Femur (tissue), 1 donor: ENCODE measurements at places on chromosomes 11 and 22.

- peak; percentile 54 for DNase-seq
These were observed 26.6 kb upstream of the SEPTIN5 start for GRCh38 chr22:19687561-19688300.

DNA sequence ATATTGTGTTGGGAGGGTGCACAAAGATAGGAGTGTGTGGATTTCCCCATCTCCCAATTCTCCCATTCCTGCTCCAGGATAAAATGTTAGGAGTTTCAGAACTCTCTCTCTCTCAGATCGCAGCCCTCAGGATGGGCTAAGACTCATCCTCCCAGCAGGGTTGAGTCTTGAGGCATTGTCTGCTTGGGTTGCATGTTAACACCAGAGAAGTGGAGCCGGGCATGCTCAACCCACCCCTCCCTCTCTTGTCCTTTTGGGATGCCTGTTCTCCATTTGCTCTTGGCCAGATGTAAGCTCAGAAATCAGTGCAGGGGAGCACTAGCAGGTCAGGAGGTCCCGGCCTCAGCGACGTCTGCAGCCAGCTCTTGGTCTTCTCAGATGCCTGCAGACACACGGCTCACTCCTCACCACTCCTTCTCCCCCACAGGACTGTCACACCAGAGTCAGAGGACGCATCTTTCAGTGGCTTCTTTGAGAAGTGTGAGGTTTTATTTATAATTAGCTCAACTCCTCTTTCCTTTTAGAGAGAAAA, 1456.5 kb downstream of the TBC1D22A start:
- no peak for DNase-seq

- DNase-seq: no peak
These were observed 732.5 kb downstream of the DLG2 start for GRCh38 chr11:84894666-84895065.

- DNase-seq: no peak
These were observed 3.4 kb upstream of the ZBTB44 start for GRCh38 chr11:130318031-130318673.

DNA sequence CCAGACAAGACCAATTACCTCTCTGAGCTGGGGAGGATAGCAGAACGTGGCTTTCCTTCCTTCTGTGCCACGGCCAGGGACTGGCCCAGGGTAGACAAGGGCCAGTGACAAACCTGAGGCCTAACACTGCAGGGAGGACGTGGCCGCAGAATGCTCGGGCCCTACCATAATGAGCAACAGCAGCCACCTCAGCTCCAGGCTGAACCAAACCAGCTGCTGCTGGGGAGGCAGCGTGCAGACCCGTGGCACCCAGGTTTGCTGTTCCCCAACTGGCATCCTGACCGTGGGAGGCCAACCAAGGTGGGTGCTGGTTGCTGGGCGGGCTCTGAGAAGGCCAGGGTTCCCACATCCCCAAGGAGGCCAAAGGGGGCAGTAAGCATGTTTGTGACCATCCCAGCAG, 83.0 kb downstream of the MORC2 start:
- DNase-seq: no peak

DNA sequence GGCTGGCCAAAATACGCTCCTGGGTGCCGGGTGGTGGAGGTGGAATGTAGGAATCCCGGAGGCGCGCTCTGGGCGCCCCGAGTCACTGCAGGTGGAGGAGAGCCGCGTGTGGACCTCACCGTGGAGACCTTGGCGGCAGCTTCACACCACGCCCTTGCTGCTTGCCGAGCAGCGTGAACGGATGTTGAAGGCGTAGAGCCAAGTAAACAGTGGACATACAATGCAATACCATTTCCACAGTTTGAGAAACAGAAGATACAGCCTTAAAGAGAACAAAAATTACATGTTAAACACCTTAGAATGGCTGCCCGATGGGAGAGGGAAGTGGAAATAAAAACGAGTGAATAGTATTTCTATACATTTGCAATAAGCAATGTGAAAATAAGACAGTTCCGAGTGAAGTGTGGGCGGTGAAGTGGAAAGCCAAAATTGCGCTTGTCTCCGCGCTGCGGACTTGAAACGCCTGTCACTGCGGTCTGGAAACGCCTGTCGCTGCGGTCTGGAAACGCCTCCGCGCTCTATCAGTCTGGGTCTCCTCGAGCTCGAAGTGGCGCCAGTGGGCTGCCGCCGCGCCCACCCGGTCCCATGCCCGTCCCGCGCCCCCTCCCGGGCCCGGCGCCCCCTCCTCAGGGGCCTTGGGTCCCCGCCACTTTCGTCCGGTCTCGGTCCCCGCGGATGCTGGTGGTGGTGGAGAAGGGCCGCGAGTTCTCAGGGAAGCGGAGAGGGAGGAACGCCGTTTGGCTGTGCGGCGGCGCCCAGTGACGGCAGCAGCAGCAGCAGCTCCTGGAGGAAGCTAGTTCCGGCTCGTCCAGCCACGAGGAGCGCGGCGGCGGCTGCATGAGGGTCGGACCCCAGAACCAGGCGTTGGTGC, 1.6 kb downstream of the NCR3LG1 start:
- DNase-seq: peak; percentile 85

DNA sequence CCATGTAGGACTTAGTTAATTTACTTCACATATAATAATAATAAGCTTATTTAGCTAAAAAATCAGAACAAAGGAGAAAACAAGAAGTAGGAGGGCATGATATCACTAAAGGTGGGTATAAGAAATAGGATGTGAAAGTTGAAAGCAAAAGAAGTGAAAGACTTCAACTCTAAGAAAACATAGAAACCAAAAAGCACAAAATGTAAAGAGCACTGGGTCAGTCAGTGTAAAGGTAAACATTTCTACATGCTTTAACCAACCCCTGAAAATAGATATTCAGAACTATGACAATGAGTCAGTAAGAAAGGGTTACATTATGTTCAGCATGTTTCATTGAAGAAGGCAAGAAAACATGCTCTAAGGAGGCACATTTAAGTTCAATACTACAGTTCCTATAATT, 298.8 kb downstream of the SWAP70 start:
- no peak for DNase-seq

DNA sequence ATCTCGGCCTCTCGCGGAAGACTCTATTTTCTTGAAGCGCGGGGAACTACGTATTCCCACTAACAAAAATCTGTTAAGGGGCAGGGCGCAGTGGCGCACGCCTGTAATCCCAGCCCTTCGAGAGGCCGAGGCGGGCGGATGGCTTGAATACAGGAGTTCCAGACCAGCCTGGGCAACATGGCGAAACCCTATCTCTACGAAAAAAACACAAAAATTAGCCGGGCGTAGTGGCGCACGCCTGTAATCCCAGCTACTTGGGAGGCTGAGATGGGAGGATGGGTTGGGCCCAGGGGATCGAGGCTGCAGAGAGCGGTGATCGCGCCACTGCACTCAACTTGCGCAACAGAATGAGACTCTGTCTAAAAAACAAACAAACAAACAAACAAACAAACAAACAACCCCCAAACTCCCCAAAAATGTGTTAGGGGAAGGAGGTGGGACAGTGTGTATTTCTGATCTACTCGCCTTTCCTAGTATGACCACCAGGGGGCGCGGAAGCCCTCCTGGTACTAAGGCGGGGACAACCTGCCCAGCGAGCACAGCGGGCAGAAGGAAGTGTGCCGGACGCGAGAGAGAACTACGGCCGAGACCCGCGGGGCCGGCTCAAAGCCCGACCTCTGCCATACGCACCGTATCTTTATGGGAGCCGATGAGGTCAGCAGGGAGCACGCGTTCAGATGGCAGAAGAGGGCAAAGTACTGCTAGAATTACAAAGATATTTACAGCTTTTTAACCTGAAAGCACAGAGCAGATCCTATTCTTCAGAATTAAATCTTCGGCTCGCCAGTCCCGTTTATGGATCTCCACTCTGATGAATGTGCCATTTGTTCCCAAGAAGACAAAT, 1.3 kb upstream of the STX3 start:
- DNase-seq: peak; percentile 85

DNA sequence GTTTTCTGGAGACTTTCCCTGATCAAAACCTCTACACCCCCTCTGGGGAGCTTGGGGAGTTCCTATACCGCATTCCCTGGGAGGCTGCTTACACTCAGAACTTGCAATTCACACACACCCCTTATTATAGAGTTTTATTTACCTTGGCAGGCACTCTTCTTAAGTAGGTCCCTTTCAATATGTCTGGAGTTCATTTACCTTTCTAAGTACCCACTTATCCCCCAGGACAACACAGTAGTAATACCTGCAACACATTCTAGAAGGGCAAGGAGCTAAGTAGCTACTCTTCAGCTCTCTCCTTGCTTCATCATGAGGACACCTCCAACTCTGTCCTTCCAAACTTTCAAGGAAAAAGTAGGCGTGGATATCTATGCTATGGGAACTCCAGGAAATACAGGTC, 127.8 kb upstream of the ANO3 start:
- no peak for DNase-seq

GRCh38 chr22:31094021-31094551, 13.0 kb downstream of the SMTN start:
- peak; percentile 65 for DNase-seq

GRCh38 chr22:25395468-25395867, 169.0 kb upstream of the GRK3 start:
- peak; percentile 8 for DNase-seq

DNA sequence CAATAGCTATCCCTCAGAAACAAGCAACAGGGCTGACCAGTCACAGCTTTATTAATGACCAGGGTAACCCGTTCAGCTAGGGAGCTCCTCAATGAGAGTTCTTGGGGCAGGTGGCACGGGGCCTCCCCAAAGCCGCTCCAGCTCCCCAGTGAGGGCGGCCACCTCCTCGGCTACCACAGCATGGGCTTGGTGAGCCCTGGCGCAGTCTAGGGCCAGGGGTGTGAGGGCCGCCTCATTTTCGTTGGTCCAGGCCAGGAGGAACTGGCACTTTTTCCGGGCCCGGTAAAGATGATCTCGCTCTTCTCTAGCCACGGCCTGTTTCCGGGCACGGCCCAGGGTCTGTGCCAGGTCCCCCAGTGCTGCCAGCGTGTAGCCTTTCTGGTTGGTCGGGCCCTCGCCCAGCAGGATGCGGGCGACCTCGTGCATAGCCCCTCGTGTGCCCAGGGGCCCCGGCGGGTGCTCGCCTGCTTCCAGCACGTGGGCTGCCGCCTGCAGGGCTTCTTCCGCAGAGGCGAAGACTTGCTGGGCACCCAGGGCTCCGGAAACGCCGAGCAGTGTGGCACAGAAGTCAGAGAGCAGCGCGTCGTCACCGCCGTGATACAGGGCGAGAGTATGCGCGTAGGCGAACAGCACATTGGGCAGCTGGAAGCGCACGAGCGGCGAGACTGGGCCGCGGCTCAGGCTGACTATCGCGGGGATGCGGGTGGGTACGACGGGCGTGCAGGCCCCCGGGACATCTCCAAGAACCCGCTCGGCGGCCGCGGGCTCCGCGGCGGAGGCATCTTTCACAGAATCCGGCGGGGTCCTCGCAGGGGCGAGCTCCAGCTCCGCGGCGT, 913 bp downstream of the ZNHIT2 start:
- peak; percentile 43 for DNase-seq

DNA sequence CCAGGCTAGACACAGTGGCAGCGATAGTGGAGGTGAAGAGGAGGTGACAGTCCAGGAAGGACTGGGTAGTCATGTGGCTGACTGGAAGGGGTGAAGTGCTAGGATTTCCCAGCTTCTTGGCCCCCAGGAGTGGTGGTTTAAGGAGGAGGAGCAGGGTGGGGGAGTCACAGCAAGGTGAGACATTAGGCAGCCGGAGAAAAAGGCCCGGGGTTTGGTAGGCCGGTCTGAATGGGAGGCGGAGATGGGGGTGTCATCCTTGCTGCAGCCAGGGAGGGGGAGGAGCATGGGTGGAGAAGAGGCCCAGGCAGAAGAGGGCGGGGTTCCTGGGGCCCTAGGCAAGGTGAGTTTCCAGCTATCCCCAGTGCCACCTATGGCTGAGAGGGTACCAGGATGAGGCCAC, 6.1 kb downstream of the SIPA1 start:
- no peak for DNase-seq

- DNase-seq: no peak
These were observed 276.2 kb downstream of the METTL15 start for GRCh38 chr11:28384418-28384817.

DNA sequence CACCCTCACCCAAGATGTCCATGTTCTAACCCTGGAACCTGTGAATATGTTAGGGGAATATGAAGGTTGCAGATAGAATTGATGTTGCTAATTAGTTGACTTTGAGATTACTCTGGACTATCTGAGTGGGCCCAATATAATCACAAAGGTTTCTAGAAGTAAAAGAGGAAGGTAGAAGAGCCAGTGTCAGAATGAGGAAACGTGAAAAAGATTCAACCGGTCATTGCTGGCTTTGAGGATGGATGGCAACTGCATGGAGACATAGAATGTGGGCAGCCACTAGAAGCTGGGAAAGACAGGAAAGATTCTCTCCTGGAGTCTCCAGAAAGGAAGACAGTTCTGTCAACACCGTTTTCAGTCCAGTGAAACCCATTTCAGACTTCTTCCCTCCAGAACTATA, 86.6 kb downstream of the CLPB start:
- no peak for DNase-seq

DNA sequence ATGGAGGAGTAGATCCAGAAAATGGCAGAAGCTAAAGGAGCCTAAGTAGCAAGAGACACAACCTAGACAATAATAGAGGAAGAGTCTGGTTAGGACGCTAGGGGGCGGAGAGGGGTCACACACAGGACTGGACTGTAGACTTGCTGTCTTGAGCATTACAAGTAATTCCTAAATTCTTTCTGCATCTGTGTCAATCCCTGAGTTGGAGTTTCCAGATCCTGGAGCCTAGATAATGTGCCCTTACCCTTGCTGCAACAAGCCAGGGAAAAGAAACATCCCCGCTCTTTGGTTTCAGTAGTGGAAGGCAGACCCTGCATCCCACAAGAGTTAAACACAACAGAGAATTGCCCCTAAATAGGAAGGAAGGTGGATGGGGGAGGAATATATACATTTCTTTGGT, 14.9 kb upstream of the CCDC73 start:
- peak; percentile 76 for DNase-seq

GRCh38 chr11:41050791-41051190, 408.7 kb downstream of the LRRC4C start:
- no peak for DNase-seq

- DNase-seq: no peak
These were observed 14.4 kb downstream of the ELMOD1 start for GRCh38 chr11:107605061-107606006.

GRCh38 chr11:118055966-118056365, 20.9 kb upstream of the TMPRSS4 start:
- DNase-seq: no peak

DNA sequence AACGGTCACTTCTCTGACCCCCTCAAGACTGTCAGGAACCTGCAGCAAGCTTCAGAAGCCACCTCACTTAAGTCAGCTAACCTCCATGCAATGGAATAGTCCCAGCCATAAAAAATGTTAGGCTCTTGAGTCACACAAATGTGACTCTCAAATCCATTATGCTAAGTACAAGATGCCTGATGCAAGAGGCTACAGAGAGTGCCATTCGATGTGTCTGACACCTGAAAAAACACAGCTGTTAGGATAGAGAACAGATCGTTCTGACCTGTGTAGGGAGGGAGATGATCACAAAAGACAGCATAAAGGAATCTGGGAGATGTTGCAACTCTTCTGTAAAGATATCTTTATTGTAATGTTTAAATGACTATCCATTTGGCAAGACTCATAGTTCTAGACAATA, 712.4 kb downstream of the TBC1D22A start:
- no peak for DNase-seq

- no peak for DNase-seq
These were observed 38.3 kb downstream of the TP53I11 start for GRCh38 chr11:44912270-44912987.

- DNase-seq: no peak
These were observed 6.9 kb downstream of the SMCO4 start for GRCh38 chr11:93536101-93536861.
